ENCODE measurements at places on chromosomes 12 and 14.

- DNase-seq, result no peak
These were observed 43.4 kb upstream of the TSPAN8 start for GRCh38 chr12:71201136-71201679.

GRCh38 chr14:59627011-59627520, 50.5 kb upstream of the CCDC175 start:
- DNase-seq, result no peak

DNA sequence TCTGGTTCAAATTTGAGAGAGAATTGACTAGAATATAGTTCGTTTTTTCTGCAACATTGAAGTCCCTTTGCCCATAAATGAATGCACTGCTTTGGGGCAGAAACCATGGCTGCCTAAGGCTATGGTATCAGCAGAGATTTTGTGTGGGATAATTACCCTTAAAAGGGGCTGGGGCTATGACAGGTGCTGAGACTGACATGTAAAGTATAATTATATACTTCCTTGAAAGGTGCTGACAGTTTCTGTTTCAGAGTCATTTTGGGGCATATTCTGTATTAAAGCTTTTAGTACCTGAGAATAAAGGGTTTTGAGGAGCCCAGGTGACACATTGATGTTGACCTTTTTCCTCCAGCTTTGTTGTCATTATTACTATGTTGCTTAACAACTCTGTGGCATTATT, 150.3 kb upstream of the PTPRQ start:
- no peak for DNase-seq

- DNase-seq, result no peak
These were observed 23.3 kb upstream of the SLC15A5 start for GRCh38 chr12:16300736-16301135.

DNA sequence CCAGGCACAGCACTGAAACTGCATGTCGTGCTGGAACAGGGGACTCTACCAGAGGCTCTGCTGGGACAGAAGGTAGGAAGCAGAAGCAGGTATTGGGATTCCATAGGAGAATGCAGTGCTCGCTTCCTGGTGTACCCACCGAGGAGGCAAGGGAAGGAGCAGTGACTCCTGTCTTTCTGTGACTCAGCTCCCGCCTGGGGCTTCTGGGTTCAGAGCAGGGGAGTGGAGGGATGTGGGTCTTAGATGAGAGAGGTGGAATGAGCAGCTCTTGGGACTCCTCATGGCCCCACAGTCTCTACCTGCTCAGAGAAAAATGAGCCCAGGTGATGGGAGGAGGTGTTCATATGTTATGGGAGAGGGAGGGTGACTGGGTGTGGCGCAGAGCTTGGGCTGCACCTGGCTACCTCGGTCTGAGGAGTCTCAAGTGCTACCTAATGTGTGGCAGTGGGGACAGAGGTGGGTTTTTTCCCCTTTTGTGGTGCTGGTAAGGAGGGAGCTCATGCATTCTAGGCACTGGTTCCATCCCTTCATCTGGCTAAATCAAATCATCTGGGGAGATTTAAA, 26.3 kb downstream of the WNT5B start:
- DNase-seq, result no peak

- DNase-seq, result no peak
These were observed 349.6 kb downstream of the CCDC91 start for GRCh38 chr12:28539691-28540323.

DNA sequence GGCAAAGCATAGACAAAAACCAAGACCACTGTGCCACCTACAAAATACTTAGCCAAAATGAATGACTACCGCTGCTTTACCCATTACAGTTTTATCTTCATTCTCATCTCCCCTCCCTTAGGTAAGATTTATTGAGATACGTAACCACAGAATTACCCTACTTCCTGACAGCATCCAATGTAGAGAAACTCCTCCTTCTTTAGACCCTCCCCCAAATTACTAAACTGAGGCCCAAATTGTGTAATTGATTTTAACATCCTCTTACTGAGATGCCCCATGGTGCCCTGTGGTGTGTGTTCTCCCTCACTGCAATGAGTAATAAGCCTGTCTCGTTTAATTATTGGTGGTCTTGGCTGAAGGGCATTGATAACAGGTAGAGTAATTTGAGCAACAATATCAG, 19.1 kb downstream of the VRK1 start:
- DNase-seq, result no peak

DNA sequence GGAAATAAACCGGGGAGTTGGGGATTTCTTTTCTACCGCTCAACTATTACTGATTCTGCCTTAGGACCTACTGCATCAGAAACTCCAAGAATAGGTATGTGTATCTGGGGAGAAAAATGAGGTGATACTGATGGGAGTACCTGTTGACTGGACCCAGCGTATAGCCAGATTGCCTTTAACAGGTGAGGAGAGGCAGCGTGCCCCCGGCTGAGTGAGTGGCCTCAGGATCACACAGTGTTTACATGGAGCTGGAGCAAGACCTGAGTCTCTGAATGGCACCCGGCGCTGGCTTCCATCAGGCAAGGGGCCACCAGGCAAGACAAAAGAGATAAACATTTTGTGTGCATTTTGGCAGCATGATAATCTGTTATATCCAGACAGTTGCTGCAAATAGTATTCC, 496.2 kb downstream of the EGLN3 start:
- DNase-seq, result no peak

DNA sequence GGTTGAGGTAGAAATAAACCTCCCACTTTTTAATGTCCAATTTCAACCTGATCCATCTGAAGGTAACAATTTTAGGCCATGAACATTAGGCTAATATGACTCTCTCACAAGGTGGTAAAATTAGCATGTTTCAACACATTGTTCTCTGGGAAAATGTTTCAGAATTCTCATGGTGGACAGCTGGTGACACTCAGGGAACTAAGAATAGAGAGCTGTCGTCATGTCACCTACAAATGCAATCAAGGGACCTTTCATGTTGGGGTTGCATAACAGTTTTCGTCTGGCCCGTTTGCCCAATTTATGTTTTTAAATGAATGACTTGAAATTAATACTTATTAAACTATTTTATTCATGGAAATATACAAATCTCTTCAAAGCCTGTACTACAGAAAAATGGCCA, 180.7 kb upstream of the PRICKLE1 start:
- no peak for DNase-seq

- no peak for DNase-seq
These were observed 88.5 kb downstream of the MYRFL start for GRCh38 chr12:69913526-69913925.

GRCh38 chr12:42790761-42791151, 201.2 kb upstream of the PRICKLE1 start:
- DNase-seq, result no peak
